Iris pigment epithelial cell (primary cell): ENCODE measurements at places on chromosomes 7 and 10.
A peak's percentile ranks its signal among the peaks of the same experiment; 100 is the strongest.

DNA sequence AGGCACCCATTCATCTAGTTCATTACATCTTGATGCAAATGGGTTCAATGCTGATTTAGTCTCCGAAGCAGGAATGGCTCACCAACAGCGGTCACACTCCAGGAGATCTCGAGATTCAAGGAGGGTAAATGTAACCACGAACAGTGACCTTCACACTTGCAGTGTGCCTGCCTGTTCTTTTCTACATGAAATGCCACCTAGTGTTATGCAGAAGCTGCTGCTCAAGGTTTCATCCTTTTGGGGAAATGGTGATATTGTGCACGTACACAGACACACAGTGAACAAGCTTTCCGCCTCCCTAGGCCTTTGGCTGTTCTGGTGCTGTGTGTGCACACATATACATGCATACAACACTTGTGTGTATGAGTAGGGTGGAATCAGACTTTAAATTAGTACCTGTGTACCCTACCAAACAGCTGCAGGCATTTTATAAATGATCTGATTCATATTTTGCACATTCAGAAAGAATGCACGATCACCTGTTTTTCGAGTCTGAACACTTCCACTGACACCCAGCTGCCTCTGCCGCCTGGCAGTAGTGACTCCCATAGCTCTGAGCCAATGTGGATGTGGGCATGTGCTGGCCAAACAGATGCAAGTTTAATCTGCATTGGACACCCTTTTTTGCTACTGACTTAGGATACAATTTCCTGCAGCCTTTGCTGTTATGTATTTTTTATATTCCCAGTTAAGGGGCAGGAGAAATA, 100.5 kb downstream of the TACC2 start:
- no peak for DNase-seq

- peak; percentile 95 for DNase-seq
Measured at GRCh38 chr10:110273474-110273873, 31.2 kb downstream of the SMNDC1 start.

DNA sequence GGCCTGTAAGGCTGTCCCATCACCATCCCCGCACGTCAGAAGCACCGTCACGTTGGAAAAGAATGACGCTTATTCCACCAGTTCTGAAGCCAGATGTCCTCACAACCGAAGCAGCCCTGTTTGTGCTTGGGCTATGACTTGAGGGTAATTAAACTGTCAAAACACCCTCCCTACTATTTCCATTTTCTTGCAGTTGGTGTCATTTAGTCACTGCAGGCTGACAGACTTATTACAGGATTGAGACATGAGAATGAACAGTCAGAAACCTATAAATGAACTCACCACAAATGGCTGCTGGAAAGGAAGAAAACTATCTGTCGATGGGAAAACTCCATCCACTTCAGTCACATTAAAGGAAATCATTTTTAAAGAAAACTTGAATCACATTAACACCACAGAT, 85.3 kb downstream of the VOPP1 start:
- DNase-seq: no peak

DNA sequence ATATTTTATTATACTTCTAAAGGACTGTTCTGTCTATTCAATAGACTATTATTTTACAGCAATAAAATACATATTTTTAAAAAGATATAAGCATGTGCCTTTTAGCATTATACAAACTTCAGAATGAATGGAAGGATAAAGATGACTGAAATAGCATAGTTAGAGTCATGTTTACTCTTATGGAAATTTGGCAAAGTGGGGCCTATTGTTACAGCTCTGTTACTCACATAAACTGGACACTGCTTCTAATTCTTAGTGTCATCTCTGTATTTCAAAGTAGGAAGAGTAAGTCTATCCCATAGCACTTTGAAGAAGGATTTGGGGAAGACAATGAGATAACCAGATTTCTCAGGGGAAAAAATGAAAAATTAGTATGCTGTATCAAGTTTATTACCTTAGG, 168.2 kb downstream of the SKAP2 start:
- no peak for DNase-seq

GRCh38 chr10:131811630-131812403, 89.0 kb upstream of the PPP2R2D start:
- no peak for DNase-seq

- DNase-seq: peak; percentile 21
Measured at GRCh38 chr7:157423348-157423747, 86.5 kb downstream of the DNAJB6 start.

GRCh38 chr10:69809318-69809717, 7.6 kb downstream of the COL13A1 start:
- DNase-seq: no peak

DNA sequence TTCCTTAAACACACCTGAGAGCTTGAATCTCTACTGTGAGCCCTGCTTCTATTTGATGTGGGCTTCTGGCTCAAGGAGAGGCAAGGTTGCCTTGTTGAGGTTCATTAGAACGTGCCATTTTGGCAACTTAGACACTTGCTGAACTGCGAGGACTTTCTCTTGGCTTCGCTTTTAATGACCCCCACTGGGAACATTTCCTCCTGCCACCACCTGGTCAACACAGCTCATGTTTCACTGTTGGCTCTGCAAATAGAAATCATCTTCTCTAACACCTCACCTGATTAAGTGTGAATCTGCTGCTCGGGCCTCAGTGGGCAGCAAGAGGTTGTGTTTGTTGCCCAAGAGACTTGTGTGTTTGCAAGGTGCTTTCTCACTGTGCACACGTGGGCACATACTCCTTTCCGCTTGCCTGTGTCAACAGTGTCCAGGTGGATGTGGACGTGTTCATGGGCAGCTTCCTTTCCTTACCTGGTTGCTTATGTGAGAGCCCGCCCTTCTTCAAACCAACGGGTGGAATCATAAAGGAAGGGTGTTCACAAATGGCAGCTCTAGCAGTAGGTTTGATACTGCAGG, 147.0 kb downstream of the NRP1 start:
- DNase-seq: no peak

DNA sequence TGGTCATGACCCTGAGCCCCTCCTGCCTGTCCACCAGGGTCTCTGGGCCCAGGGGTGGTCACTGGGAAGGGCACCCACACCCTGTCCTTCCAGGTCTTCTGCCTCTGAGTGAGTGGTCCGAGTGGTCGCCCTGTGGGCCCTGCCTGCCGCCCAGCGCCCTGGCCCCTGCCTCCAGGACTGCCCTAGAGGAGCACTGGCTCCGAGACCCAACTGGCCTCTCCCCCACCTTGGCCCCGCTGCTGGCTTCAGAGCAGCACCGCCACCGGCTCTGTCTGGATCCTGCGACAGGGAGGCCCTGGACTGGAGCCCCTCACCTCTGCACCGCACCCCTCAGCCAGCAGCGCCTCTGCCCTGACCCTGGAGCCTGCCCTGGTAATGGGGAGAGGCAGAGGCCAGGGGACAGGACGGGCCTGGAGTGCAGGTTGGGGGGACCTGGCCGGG, 13.9 kb upstream of the ZNF862 start:
- DNase-seq: no peak

GRCh38 chr7:12951397-12951801, 264.0 kb downstream of the ARL4A start:
- DNase-seq: peak; percentile 92

DNA sequence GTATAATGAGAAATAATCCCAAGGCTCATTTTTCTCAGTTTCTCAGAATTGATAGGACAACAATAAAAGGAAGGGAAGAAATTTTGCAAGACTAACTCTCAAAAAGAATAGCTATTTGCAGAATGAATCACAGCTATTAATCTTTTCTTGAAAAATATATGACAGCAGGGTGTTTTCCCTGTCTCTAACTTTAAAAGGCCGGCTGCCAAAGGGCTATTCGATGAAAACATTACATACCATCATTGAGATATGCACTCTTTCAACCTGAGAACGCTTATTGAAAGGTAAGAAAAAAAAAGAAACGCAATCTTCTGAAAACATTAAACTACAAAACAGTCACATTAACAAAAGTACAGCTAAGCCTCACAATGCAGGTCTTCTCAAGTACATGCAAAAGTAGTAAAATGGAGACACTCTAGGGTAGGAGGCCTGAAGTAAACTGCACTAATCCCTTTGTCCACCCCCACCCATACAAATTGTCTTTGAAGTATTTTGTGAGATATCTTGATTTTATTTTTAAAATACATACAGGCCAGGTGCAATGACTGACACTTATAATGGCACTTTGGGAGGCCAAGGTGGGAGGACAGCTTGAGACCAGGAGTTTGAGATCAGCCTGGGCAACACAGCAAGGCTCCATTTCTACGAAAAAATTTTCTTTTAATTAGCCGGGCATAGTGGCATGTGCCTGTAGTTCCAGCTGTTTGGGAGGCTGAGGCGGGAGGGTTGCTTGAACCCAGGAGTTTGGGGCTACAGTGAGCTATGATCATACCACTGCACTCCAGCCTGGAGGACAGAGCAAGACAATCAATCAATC, 83.0 kb downstream of the PARD3 start:
- DNase-seq: peak; percentile 88

GRCh38 chr10:114713525-114714090, 55.5 kb upstream of the ABLIM1 start:
- no peak for DNase-seq

- peak; percentile 57 for DNase-seq
Measured at GRCh38 chr7:6160191-6160623, 112.2 kb downstream of the CYTH3 start.

GRCh38 chr10:98414578-98414931, 427 bp downstream of the PYROXD2 start:
- DNase-seq: no peak

GRCh38 chr10:10772411-10772810, 245.3 kb upstream of the CELF2 start:
- no peak for DNase-seq

GRCh38 chr10:57336341-57336740, 931.4 kb downstream of the IPMK start:
- no peak for DNase-seq

DNA sequence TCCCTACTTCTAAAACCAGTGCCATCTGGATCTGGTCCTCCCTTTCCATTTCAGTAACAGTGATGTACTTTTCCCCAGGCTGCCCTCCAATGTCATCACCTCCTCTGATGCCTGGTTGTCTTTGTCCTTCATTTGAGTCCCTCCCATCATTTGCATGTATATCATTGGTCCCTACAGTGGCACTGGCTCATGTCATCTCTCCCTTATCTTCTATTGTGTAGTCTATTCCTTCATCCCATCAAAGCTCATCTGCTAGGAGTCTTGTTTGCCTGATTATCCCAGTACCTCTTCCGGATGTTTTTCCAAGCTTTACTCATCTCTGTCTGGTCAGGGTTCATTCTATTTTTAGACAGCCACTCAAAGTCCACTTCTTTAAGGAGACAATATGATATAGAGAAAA, 292.9 kb upstream of the BMPER start:
- DNase-seq: no peak

DNA sequence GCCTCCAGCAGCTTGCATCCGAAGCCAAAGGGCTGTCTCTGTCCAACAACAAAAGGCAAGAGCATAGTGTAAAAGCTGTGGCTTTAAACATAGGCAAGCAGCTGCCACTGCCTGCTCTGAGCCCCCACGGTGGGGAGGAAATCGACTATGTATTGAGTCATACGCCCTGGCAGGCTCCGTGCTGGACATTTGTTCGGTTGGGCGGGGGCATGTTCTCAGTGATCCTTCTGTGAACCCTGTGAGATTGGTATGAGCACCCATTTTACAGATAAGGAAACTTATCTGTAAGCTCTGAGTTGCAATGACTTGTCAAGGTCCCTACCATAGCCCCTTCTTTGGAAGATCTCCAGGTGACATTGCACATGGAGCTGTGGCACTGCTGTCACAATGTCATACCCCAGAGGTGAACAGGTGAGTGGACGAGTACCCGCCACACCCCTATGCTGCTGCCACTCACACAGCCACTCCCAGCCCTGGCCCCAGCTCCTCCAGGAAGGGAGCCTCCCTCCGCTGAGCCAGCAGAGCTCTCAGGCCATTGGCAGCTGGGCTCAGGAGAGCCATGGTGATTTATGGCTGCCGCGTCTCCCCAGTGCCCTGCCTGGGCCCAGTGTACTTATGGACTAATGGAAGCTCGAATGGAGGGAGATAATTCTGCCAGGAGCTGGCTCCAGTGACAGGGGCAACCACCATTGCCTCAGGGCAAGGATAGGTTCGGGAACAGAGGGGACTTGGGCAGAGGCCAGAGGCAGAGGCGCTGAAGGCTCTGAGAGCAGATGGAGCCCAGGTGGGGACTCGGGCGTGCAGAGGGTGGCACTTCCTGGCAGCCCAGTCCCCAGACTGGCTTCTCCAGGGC, 43.7 kb downstream of the UNC5B start:
- peak; percentile 76 for DNase-seq

- no peak for DNase-seq
Measured at GRCh38 chr10:50501924-50502452, 121.8 kb downstream of the SGMS1 start.

DNA sequence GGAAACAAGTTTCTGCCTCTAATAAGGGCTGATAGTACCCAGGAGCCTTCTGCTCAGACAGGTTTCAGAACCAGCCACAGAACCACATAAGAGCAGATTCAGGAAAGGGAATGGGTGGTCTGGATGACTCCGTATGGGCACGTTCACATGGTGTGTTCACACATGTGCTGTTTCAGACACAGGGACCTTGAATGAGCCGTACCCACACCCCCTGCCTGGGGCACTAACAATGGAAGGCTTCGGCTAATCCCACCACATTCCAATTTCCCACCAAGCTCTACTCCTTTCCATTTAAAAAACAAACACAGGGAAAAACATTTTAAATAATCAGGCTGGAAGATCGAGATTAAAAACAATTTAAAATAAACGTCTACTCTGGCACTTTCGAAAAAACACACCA, 217.3 kb downstream of the GRID1 start:
- DNase-seq: no peak

DNA sequence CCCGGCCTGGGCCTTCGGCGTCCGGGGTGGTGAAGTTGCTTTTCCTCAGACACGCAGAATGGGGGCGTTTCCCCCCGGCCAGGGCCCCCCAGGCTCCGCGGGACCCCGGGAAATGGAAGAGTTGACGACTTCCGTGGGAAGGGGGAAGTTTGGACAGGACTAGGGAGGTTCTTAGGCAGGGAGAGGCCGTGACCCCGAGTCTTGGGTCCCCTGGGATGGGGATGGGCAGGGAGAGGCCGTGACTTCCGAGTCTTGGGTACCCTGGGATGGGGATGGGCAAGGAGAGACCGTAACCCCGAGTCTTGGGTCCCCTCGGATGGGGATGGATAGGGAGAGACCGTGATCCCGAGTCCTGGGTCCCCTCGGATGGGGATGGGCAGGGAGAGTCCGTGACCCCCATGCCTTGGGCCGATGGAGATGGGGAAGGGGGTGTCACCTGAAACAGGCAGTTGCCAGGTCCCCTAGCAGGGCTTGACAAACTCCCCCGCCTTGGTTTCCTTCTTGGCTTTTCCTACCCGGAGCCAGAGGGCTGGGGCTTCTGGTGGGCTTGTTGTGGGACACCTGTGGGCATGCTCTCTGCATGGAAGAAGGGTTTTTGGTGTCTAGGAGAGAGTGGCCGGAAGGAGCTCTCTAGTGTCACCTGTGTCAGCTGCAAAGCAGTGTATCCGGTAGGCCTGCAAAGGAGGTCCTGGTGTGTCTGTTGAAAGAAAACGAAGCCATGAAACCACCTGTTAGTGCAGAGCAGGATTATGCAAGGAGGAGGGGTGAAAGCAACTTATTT, 1.1 kb downstream of the TRRAP start:
- DNase-seq: no peak

DNA sequence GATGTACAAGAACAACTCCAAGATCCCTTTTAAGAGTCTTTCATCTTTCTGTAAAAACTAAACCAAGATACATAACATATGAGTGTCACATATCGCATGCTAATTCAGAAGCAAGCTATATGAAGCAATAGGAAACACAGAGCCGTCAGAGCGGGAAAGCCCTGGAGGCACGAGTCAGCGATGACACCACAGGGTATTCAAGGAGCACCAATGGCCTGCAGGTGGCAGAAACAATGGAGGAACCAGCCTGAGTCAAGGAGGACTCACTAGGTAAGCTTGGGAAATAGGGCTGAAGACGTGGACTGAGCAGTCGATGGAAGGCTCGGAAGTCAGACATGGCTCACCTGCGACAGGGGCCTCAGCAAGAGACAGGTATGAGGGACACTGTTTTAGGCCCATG, 214.4 kb downstream of the FAM107B start:
- DNase-seq: peak; percentile 81
